ENCODE measurements at places on chromosomes 7 and 10. TPM values are rescaled to one million over a fixed set of nuclear protein-coding genes. Genes with fewer than 3 reads are reported as not detected.

The GPR85 gene
- not detected for total RNA-seq

The ADAMTS14 gene
- 3.8 TPM for total RNA-seq

The CDK14 gene
- total RNA-seq: 2.2 TPM

The EN2 gene
- not detected for total RNA-seq

The FFAR4 gene
- 17.1 TPM for total RNA-seq

The LDB3 gene
- total RNA-seq: 2.2 TPM

The TMEM60 gene
- total RNA-seq: 6.4 TPM

The HMX2 gene
- total RNA-seq: 0.41 TPM

The SPDYE3 gene
- total RNA-seq: not detected

The SVOPL gene
- not detected for total RNA-seq

The FGFBP3 gene
- 0.95 TPM for total RNA-seq

The SYPL1 gene
- 36.7 TPM for total RNA-seq

The PCGF6 gene
- 10.0 TPM for total RNA-seq

The ZNF503 gene
- total RNA-seq: 7.1 TPM

The ATOH7 gene
- 0.79 TPM for total RNA-seq

The PON1 gene
- total RNA-seq: not detected

The FAM241B gene
- total RNA-seq: 0.95 TPM

The NRAP gene
- total RNA-seq: 12.3 TPM

The NUTM2E gene
- not detected for total RNA-seq

The SYCE1 gene
- not detected for total RNA-seq

The TMEM139 gene
- total RNA-seq: 48.0 TPM

The ADRB1 gene
- 1.4 TPM for total RNA-seq
